Bronchial epithelial cell (primary cell): ENCODE measurements at places on chromosomes 6 and 20. TPM values are rescaled to one million over a fixed set of nuclear protein-coding genes. Genes with fewer than 3 reads are reported as not detected.

DNA sequence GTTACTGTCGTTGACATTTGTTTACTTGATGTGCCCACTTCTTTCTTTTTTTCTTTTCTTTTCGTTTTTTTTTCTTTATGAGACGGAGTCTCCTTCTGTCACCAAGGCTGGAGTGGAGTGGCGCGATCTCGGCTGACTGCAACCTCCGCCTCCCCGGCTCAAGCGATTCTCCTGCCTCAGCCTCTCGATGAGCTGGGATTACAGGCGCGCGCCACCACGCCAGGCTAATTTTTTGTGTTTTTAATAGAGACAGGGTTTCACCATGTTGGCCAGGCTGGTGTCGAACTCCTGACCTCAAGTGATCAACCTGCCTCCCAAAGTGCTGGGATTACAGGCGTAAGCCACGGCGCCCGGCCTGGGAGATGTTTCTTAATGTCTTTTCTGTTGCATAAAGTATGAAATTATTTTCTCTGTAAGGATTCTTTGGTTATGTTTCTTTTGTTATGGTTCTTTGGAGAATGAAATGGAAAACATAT is 33.3 kb upstream of the PRSS16 start:
- no peak for DNase-seq

The TNFRSF21 gene
- 39.9 and 42.4 TPM in 2 replicates for total RNA-seq

GRCh38 chr6:143689852-143690251 is 12.1 kb downstream of the PHACTR2 start:
- DNase-seq = no peak

The TPD52L2 gene
- 172 and 184 TPM in 2 replicates for total RNA-seq

DNA sequence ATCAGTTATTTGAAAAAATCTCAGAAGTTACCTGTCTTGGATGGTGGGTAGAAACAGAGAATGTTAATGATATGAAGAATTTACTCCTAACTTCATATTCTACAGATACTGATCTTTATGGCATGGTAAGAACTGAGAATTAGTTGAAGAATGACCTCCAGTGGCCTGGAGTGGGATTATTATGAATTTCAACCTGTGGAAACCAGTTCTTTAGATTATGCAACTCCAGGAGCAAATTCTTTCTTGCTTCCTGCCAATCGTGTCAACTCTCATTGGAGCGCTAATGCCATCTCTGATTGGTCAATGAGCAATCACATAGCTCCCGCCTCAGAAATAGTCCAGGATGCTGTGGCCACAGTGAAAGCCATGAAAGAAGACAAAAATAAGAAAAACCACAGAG is 40.6 kb downstream of the LYRM2 start:
- DNase-seq = peak; percentile 87

- peak; percentile 17 for DNase-seq
Measured at GRCh38 chr6:75283907-75284631, 523 bp downstream of the TMEM30A start.
